Stimulated activated CD4-positive, alpha-beta T cell treated with anti-CD3 and anti-CD28 coated beads, Interleukin-2, amount 100 ng/mL, for 48 hours (primary cell): ENCODE measurements at places on chromosomes 2 and 18.

GRCh38 chr2:119137502-119137901 is 21.0 kb downstream of the C1QL2 start:
- no peak for DNase-seq

DNA sequence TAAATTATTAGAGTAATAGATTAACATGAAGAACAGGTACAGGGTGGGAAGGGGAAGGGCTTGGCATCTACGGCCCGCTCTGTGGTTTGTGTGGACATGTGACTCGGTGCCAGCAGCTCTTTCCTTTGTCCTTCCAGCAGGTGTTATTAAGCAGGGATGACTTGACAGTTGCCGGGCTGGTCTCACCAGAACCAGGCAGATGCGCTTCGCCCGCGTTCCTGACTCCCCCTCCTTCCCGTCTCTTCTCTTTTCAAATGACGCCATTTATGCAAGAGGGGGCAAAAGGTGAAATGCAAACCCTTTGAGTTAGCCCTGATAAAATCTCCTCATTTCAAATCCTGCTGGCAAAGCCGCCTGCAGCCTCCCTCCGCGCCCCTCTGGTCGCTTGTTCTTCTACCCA is 38.9 kb upstream of the MGAT4A start:
- DNase-seq, result no peak

GRCh38 chr2:133044556-133044955 is 374.6 kb upstream of the LYPD1 start:
- no peak for DNase-seq

GRCh38 chr2:222903234-222904220 is 42.7 kb downstream of the ACSL3 start:
- no peak for DNase-seq

DNA sequence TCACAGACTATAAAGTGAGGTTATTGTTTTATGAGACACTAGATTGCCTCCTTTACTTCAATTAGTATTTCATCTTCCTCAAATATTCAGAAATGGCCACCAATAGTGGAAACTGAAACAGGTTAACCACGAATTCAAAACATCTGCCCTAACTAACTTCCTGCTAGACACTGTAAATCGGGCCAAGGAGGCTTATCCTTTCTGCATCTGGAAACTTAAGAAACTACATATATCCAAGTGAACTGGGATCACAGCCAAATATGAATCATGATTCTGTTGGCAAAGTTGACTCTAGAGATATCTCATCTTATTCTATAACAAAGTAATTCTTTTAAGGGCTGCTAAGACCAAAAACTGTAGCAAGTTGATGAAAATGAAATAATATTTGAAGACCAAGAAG is 136.6 kb upstream of the ZC3H15 start:
- DNase-seq, result no peak

GRCh38 chr2:36128359-36128758 is 227.2 kb upstream of the CRIM1 start:
- no peak for DNase-seq

GRCh38 chr18:79781331-79781941 is 16.3 kb upstream of the KCNG2 start:
- no peak for DNase-seq

DNA sequence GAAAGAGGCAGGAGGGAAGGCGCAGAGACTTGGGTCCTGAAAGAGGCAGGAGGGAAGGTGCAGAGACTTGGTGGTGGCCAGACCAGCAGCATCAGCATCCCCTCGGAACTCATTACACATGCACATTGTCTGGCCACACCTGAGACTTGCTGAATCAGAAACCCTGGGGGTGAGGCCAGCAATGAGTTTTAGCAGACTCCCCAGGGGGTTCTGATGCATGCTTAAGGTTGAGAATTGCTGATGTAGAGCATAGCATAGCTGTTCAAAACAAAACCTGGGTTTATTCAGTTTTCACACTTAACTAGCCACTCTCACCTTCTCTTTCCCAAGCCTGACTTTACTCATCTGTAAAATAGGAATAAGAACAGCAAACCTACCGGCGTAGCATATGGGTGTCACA is 122.9 kb downstream of the MRO start:
- DNase-seq, result no peak

GRCh38 chr18:74768096-74768495 is 170.4 kb downstream of the ZNF407 start:
- DNase-seq, result no peak

DNA sequence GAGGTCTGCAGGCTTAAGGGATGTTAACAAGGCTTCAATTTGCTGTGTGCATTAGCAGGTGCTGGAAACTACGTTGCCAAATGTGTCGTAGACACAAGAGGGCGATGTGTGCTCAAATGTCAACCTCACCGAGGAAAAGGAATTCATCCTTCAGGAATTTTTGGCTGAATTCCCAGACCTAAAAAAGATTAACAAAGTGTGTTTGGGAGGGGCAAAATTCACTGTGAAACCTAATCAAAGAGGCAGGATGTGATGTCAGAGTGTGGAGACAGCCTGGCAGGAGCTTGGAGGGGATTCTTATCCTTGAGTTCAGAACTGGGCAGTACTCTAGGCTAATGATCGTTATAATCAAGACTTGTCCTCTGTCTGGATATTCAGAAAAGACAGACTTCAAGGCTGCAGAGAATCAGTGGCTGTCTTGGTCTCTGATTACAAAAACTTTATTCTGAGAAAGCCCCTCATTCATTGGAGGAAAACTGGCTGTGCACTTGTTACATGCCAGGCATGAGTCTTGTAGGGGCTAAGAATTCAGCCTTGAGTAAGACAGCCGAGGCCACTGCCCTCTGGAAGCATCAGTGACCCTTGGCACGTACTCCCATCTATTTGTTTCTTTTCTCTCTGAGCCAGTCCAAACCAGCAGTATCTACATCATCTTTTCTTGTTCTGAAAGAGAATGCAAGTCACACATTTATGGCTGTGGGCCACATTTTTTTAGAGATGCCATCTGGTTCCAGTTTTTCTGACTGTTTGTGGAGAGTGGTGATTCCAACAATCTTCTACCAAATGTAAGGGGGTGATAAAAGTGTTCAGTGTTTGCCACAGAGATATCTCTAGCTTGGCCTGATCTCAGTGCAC is 18.7 kb upstream of the SCYGR1 start:
- DNase-seq, result no peak

DNA sequence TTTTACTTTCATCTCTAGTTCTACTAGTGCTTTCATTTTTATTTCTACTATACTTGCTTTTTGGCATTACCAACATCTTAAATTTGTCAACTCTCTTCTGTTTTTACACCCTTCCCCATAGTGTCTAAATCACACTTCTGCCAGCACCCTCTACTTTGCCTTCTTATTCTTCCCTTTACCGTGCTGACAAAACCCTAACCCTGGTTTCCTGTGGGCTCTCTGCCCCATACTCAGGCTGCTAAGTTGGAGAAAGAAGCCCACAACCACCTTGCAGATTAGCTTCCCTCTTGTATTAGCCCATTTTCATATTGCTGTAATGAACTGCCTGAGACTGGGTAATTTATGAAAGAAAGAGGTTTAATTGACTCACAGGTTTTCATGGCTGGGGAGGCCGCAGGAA is 24.8 kb downstream of the GIGYF2 start:
- DNase-seq, result no peak

- DNase-seq, result no peak
Measured at GRCh38 chr2:21233194-21233593, 109.4 kb downstream of the TDRD15 start.

DNA sequence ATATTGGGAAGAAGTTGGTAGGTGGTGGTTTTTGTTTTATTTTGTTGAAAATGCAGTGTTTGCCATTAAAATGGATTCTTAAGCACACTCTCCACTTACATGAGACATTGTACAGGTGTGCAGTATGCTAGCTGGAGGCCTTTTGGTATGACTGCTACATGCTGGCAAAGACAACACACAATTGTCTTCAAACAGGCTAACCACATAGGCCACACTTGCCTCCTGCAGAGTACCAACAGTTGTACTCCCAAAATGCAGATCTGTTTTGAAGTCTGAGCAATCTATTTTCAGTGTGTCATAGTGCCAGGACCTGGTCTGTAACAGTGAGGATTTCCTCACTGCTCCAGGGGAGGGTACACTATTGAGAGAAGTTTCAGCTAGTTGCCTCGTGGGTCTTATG is 213.6 kb downstream of the ZRANB3 start:
- DNase-seq, result no peak
